Stimulated activated CD4-positive, alpha-beta T cell treated with anti-CD3 and anti-CD28 coated beads, Interleukin-2, amount 100 ng/mL, for 48 hours (primary cell): ENCODE measurements at places on chromosomes 13 and 19.

GRCh38 chr19:35352448-35353304, 5.0 kb downstream of the FFAR1 start:
- peak; percentile 76 for DNase-seq

GRCh38 chr19:53945441-53945840, 17.3 kb upstream of the CACNG8 start:
- no peak for DNase-seq

GRCh38 chr13:67140006-67140405, 90.1 kb downstream of the PCDH9 start:
- DNase-seq = no peak

DNA sequence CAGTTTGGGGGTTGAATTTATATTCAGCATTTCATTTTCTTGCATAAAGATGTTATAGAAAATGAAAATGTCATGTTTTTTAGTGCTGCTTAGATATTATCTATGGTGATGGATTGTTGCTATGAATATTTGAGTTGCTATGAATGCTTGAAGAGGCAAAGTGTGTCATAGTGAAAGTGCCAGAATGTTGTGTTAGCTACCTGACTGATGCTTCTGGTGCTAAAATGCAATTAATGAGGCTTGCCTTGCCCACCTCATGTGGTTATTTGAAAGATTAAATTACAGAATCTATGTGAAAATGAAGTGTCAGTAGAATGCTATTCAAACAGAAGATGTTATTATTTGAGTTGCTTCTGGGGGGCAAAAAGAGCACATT, 62.7 kb upstream of the MYCBP2 start:
- DNase-seq = no peak

GRCh38 chr19:16739546-16739945, 19.9 kb downstream of the NWD1 start:
- no peak for DNase-seq

DNA sequence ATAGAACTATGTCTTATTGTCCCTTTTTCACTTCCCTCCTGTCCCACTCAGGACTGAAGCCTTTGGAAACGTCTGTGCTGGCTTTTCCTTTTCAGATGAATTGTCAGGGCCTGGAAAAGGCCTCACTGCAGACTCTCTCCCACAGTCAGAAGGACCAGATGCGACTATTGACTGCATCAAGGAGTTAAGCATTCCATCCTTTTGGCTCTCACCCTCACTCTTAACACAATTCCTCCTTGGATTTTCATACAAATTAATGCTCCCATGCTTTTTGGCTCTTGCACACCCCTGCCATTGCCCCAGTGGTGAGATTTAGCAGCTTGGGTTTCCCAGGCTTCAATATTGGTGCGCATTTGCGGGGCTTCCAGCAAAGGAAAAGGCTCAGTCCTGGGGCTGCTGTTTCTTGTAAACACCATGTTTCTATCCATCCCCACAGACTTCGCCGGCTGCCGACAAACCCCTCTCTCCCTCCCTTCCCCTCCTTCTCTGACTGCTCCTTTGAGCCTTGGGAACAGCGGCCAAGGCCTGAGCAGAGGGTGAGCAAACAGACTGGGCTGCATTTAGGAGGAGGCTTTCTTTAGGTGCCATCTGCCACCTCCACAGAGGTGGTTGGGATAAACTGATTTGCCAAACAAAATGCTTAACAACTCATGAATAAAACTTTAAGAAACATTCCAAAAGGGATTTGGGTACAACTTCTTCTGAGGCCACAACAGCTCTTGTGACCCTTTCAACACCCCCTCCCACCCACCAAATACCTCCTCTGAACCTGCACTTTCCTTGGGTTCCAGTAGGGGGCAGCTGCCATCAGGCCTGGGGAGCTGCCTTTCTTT, 48.6 kb upstream of the PCDH8 start:
- no peak for DNase-seq

DNA sequence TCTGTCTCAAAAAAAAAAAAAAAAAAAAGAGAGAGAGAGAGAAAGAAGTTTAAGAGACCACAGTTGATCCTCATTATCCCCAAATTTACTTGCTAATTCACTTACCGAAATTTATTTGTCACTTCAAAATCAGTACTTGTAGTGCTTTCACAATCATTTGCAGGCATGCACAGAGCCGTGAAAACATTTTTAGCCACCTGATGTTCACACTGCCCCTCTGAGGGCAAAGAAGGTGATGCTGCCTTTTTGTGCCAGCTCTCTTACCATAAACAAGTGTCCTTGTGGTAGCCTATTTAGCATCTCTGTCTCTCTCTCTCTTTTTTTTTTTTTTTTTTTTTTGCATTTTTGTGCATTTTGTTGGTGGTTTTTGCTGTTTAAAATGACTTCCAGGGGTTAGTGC, 24.1 kb upstream of the CASP14 start:
- no peak for DNase-seq

DNA sequence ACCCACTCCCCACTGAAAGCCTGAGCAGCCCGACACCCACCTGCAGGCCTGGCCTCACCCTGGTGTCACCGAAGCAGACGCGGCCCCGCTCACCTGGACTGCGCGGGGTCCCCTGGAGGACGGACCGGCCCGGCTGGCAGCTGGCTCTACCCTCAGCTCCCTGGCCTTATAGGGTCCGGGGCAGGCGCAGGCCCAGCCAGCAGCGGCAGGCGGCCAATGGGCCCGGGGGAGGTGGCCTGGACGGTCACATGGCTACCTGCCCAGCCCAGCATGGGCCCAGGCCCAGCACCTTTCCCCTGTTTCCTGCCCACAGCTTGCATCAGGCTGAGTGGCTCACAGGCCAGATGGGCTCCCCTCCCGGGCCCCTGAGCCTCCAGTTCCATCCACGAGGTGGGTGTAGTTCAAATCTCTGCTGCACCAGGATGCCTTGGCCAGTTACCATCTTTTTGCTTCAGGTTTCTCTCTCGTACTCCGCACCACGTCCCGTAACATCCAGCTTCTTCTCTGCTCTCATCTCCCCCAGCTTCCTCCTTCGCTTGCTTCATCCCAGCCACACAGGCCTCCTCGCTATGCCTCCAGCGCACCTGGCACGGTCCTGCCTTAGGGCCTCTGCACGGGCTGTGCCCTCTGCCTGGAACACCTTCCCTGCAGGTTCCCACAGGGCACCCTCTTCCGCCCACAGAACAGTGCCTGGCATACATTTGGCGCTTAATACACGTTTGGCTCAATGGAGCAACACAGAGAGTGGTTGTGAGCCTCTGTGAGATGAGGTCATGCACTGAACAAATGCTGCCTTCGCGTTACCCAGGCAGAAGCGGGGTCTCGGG, at the start of gene PLIN4:
Gene PLIN4 (minus strand): TSS at position 142 of the 827 bp plus-strand sequence. CDS start 214 bp downstream, outside the sequence.
- DNase-seq = no peak

- no peak for DNase-seq
These were observed 7.6 kb downstream of the MEGF8 start for GRCh38 chr19:42333018-42333417.

DNA sequence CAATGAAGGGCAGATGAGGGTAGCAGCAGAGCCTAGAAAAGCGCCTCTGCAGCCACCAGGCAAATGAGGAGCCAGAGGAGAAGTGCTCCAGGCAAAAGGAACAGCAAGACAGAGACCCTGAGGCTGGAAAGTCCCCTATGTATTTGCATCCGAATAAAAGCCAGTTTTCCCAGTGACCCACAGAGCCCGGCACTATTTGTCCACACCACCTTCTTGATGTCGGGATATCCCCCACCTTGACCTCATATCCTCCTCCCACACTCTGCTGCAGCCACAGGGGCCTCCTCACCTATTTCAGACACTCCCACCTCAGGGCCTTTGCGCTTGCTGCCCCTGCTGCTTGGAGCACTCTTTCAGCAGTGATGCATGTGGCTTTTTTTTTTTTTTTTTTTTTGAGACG, 6.6 kb downstream of the ATG4D start:
- no peak for DNase-seq

DNA sequence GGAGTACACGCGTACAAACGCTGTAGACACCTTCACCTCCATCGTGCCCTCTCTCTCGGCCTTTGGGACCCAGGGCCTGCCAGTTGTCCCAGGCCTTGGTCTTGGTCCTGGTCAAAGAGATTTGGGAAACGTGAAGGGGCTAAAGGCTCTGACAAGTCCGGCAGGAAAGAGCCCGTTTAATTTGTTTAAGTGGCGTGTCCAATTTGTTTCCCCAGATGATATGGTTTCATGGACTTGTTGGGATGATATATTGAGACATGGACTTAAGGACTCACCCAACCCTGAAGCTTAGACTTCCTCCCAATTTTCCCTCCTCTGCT, 2.7 kb downstream of the CLEC11A start:
- DNase-seq = no peak

- DNase-seq = no peak
These were observed 180.4 kb downstream of the RBM26 start for GRCh38 chr13:79225487-79226232.

- no peak for DNase-seq
These were observed 7.2 kb downstream of the ABCA7 start for GRCh38 chr19:1046836-1047695.

DNA sequence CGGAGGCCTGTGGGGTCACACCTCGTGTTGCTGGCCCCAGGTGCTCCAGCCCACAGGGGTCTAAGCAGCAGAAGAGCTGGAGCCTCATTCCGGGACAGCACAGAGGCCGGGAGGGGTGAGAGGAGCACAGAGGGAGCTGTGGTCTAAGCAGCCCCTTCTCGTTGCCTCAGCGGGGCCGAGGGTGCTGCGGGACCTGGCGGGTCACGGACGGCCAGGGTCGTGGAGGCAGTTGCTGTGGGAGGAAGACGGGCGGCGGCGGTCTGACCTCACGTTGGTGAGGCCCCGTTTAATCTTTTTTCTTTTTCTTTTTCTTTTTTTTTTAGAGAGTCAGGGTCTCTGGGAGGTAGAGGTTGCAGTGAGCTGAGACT, 21.7 kb downstream of the PIAS4 start:
- no peak for DNase-seq

DNA sequence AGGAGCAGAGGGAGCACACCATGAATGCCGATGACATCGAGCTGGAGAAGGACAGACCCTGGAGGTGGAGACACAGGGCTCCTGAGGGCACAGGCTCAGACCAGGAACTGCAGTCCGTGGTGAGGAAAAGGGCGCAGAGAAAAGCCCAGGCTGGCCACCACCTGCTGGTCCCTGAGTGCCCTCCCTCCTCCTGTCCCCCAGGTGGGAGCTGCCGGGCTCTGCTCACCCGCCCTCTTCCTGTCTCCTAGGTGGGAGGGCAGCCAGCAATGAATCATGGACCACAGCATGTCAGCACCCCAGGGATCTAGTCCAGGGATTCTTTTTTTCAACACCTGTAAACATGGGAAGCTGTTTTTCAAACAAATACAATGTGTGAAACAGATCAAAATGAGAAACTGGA, 94.6 kb upstream of the ARHGEF7 start:
- no peak for DNase-seq

DNA sequence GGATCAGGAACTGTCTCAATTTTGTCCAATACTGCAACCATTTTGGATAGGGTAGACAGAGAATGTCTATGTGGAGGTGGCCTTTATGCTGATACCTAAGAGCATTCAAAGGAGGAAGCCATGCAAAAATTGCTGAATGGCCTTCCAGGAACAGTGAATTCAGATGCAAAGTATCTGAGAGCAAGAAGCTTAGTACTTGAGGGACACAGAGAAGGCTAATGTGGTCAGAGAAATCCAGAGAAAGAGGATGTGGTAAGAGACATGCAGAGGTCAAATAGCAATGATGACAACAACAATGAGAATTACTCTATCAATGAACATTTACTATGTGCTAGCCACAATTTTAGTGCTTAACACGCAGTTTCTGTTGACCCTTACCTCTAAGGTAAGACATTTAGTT, 785.6 kb upstream of the KLHL1 start:
- DNase-seq = no peak

DNA sequence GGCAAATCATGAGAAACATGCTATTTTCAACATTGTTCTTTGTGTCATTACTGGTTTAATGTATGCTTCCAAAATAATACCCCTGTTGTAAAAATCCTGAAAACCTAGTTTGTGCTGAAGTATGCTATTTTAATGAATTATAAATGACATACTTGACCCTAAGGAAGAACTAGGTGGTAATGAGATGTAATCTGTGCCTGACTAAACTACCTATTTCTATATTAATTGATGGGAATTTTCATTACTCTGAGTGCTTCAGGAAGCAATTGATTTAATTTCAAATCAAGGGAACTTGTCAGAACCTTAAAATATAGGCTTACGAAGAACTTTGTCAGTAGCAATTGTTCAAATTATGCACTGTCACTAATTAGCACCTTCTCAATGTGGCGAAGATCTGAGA, 1005.6 kb upstream of the SLC10A2 start:
- no peak for DNase-seq

GRCh38 chr13:105773863-105774538, 761.5 kb downstream of the EFNB2 start:
- DNase-seq = no peak

DNA sequence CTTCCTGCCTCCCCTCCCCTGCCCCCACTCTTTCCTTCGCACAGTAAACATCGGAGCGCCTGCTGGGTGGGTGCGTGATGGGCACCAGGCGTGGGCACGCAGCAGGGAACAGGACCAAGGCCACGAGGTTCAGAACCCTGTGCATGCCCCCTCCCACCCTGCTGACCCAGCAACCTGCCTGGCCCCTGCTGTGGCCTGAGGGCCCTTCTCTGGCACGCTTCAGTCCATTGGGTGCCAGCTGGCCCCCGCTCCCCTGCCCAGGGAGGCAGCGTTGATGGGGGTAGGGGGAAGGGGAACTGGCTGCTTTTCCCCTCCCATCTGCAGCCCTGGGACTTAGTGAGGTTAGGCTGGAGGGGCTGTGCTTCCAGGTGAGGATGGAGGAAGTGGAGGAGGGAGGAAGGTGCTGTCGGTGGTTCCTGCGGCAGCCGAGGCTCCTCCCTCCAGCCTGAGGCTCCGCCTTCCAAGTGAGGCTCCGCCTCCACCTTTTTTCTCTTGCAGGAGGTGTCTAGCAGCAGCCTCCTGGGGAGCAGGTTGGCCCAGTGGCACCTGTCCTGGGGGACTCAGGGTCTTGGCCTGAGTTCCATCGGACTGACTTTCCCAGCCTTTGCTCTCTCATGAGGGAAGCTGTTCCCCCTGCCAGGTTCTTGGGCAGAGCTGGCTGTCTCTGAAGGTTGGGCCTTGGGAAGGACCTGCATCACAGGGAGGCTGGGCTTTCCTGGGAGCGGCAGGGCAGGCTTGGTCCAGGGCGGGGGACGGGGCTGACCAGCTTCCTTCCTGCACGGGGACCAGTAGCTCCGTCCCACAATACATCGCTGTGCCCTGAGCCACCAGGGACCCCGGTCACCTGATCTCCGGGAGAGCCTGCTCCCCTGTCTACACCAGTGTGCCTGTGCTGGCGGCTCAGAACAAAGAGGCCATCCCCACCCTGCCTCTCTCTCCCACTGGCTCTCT, 7.3 kb downstream of the PIAS4 start:
- DNase-seq = peak; percentile 30

DNA sequence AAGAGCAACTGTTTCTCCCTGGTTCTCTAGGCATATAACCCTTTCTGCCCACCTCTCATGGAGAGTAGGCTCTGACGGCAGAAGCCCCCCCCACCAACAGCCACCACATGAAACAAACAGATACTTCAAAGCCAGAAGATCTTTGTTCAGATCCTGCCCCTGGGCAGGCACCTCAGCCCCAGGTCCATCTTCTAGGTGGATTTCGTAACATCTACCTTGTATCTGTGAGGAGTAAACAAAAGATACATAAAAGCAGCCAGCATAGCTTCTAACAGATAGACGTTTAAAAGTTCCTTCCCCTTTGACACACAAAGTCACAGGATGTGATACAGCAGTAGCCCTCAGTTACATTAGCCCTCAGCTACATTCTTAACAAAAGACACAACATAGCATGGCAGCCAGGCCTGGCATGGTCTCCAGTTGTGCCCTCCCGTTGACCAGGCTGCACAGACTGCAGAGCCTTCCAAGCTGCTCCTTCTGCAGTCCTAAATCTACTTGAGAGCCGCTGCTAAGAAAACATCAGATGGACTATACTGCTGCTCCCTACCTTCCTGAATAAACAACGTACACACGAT, 35.4 kb downstream of the BRD4 start:
- no peak for DNase-seq
